ENCODE measurements at places on chromosomes 7 and 10. TPM values are rescaled to one million over a fixed set of nuclear protein-coding genes. Genes with fewer than 3 reads are reported as not detected.

SRGN gene
- total RNA-seq = 57.8 TPM

GRCh38 chr7:148838905-148839304, 45.2 kb downstream of the EZH2 start:
- H3K4me3 ChIP-seq = no peak overlapping the region
- no peak for DNase-seq
- no peaks in the 10 kb centered on the region for H3K36me3 ChIP-seq
- no peaks in the 10 kb centered on the region for H3K4me1 ChIP-seq

GRCh38 chr7:16929146-16929762, 47.5 kb upstream of the AGR3 start:
- no peak overlapping the region for H3K4me3 ChIP-seq
- H3K4me1 ChIP-seq = no peaks in the 10 kb centered on the region
- H3K27me3 ChIP-seq = no peaks in the 10 kb centered on the region

DNA sequence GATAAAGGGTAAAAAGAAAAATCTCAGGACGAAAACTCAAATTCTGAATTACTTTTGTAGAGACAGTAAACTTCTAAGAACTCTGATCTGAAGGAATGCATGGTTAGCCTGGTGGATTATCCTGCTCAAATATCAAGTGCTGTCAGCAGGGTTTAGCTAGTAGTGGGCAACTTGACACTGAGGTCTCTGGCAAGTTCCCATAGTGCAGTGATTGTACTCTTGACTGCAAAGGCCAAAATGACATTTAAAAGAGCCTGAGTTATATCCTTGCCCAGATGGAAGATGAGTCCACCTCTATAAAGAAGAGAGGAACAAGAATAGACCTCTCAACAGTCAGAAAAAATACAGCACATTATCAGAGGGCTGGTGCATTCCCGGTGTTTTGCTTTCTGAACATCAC, 304.5 kb upstream of the IMMP2L start:
- H3K4me1 ChIP-seq = no peaks in the 10 kb centered on the region
- H3K36me3 ChIP-seq = no peaks in the 10 kb centered on the region
- no peak for DNase-seq
- no peak overlapping the region for H3K4me3 ChIP-seq
- H3K27me3 ChIP-seq = no peaks in the 10 kb centered on the region

Measured in colonic mucosa (tissue), 4 donors.